ENCODE measurements at places on chromosomes 3 and 15. TPM values are rescaled to one million over a fixed set of nuclear protein-coding genes. Genes with fewer than 3 reads are reported as not detected.

GRCh38 chr3:182035324-182035723, 323.6 kb downstream of the SOX2 start:
- DNase-seq = no peak

GRCh38 chr15:90814191-90814821, 54.1 kb upstream of the FURIN start:
- no peak for DNase-seq

GRCh38 chr3:58492494-58492905, 604 bp downstream of the KCTD6 start:
- no peak for DNase-seq

DNA sequence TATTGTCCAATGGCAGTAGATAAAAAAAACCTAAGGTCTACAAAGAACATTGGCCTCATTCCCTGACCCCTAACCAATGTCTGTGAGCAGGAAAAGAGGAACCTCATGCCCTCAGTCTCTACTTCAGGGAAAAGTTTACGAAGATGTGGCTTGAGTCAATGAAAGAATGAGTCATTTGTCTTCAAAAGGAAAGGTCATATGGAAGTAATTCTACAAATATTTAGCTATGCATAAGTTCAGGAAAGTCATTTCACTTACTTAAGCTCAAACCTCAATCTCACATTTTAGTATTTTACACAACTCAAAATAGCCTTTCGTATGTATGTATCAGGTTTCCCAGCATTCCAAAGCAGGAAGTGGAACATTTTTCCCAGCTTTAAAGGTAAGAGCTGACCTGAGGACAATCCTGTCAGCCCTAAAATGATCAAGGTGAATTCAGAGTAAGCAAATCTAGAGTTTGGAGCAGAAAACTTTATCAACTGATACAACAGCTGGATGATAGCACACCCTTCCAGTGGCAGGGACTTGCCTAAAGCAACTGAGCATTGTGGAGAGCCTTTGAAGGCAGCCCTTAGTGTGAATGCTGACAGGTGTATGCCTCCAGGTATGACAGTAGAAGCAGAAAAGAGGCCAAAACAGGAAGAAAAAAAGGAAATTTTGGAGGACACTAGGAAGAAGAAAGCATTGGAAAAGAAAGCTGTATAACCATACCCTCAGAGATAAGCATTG, 53.9 kb upstream of the ACKR4 start:
- DNase-seq = peak; percentile 59

DNA sequence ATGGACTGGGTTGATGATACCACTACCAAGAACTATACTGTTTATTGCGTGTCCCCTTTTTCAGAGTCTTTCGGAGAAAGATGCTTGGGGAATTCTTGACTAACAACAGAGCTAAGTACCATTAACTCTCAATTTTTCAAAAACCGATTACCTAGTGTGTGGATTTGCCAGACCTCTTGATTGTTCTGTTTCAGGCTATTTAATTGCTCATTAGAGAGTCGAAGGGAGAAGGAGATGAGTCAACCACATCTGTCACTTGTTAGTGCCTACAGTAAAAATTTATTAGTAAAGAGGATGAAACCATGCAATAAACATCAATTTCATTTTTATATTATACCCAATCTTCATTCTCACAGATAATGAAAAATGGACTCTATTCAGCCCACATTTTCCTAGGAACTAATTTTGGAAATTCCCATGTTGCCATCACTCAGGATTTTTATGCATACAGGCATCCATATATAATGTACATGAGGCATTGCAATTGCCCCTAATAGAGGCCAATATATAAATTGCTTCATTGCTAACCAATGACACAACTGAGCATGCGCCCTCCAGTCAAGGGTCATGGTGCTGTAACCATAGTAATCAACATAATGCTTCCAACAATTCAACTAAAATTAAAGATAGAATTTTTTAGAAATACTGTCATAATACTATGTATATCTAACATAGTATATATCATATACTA, 541.7 kb downstream of the TBL1XR1 start:
- no peak for DNase-seq

IMPG2 gene
- 0.10 TPM for total RNA-seq

All from Panc1 (cell line).